AG04449 (cell line): ENCODE measurements at places on chromosomes 1 and 21.

DNA sequence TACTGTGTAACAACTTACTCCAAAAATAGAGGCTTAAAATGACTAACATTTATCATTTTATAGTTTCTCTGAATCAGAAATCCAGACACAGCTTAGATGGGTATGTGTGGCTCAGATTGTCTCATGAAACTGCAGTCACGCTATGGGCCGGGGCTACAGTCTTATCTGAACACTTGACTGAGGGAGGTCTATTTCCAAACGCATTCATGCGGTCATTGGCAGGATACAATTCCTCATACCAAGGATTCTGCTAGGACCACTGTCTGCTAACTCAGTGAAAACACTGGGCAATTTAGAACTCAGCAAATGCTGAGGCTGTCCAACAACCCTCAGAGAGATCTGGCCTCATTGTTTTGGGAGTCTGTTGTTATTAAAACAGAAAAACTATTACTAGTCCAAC, 178.6 kb downstream of the TBX15 start:
- DNase-seq = no peak

GRCh38 chr1:160399544-160400222, 681 bp upstream of the VANGL2 start:
- DNase-seq = no peak

DNA sequence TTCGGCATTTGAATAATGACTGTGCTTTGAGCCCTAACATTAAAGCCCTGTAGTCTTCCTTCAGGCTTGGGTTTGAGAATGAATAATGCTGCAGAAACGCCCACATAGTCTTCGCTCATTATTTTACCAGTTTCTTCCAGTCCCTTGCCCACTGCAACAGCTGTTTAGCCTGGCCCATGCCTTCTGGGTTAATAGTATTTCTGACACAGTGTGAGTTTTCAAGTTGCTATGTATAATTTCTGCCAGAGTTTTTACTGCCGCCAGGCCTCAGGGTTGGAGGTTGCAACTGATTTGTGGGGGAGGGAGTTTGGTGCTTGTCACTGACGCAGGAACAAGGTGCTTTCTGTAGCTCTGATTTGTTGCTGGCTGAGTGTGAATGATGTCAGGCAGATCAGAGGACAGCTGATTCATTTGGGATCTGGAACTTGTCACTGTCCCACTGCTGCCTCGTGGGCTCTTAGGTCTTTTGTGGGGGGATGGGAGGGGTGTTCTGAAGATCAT, 109.8 kb downstream of the MAST2 start:
- DNase-seq = peak; percentile 84

DNA sequence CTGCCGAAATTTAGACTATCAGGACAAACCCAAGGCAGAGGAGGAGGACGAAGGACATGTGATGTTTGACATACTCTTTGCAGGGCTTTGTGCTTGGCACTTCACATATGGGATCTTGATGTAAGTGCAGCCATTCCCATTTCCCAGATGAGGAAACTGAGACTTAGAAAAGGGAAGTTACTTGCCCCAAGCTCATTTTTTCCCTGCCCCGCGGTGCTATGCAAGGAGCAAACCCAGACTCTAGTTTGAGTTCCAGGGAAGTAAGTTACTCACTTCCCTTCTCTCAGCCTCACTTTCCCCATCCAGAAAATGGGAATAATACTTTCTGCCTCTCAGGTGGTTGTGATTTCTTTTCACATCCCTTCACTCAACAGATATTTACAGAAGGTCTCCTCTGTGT, 4.5 kb upstream of the FOXO6 start:
- DNase-seq = no peak
